ENCODE measurements at places on chromosomes 7 and 10. TPM values are rescaled to one million over a fixed set of nuclear protein-coding genes. Genes with fewer than 3 reads are reported as not detected.

The ZNF485 gene
- total RNA-seq, result 1.9 TPM

The ANK3 gene
- 58.3 TPM for total RNA-seq

The CACNA2D1 gene
- 18.9 TPM for total RNA-seq

The ADAM8 gene
- 5.1 TPM for total RNA-seq

The ZPBP gene
- total RNA-seq, result not detected

The NKX1-2 gene
- 2.0 TPM for total RNA-seq

GRCh38 chr7:69864822-69865221, 266.5 kb downstream of the AUTS2 start:
- H3K27me3 ChIP-seq, result no peaks in the 10 kb centered on the region
- no peak overlapping the region for H3K27ac ChIP-seq
- no peak overlapping the region for H3K4me3 ChIP-seq
- H3K36me3 ChIP-seq, result no peaks in the 10 kb centered on the region

DNA sequence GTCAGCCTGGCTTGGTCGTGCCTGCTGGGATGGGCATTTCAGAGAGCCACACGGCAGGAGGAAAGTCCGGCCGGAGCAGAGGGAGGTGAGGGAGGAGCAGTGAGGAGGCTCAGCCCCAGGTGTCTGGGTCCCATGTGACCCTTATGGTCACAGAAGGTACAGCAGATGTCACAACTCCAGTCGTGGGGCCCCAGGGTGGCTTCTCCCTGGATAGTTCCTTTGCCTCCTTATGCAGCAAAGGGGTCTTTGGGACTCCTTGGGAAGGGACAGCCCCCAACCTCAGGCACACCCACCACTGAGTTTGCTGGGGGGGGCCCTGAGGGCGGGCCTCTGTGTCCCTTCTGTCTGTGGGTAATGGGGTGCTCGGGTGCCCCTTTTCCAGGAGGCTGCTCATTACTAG, 19.6 kb upstream of the PRKAG2 start:
- H3K4me3 ChIP-seq, result no peak overlapping the region
- peaks cover 5% of the 10 kb centered on the region for H3K4me1 ChIP-seq
- no peak overlapping the region for H3K27ac ChIP-seq
- no peaks in the 10 kb centered on the region for H3K27me3 ChIP-seq
- DNase-seq, result no peak

- DNase-seq, result no peak
- no peak overlapping the region for H3K4me3 ChIP-seq
- H3K36me3 ChIP-seq, result no peaks in the 10 kb centered on the region
- no peak overlapping the region for H3K27ac ChIP-seq
- peaks cover 10% of the 10 kb centered on the region for H3K4me1 ChIP-seq
- H3K27me3 ChIP-seq, result no peaks in the 10 kb centered on the region
Measured at GRCh38 chr7:8185926-8186683, 75.9 kb downstream of the ICA1 start.

GRCh38 chr10:130571674-130572073, 435.5 kb downstream of the GLRX3 start:
- no peaks in the 10 kb centered on the region for H3K36me3 ChIP-seq
- H3K27me3 ChIP-seq, result peaks cover 6% of the 10 kb centered on the region
- DNase-seq, result no peak
- no peak overlapping the region for H3K27ac ChIP-seq

DNA sequence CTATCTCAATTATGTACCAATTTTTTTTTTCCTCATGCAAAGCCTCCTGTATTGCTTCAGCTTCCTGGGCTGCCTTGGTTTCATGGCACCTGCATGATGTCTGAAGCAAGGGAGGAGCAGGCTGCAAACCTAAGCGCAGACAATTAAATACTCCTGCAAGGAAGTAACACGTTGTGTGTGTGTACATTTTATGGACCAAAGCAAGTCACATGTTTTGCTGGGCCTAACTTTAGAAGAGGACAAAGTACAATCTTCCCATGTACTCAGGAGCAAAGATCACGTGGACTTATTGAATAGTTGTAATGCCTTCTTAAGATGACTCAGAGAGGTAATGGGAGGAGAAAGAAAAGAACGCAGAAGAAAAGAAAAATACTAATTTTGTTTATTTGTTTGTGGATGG, 944.0 kb upstream of the C7orf33 start:
- no peaks in the 10 kb centered on the region for H3K4me1 ChIP-seq
- DNase-seq, result peak; percentile 63
- no peak overlapping the region for H3K27ac ChIP-seq
- no peak overlapping the region for H3K4me3 ChIP-seq

GRCh38 chr10:74923556-74923955, 97.2 kb downstream of the KAT6B start:
- no peak for DNase-seq
- peaks cover 37% of the 10 kb centered on the region for H3K4me1 ChIP-seq
- H3K4me3 ChIP-seq, result no peak overlapping the region
- no peaks in the 10 kb centered on the region for H3K36me3 ChIP-seq

- no peak overlapping the region for H3K4me3 ChIP-seq
- H3K4me1 ChIP-seq, result no peaks in the 10 kb centered on the region
- no peak overlapping the region for H3K27ac ChIP-seq
- no peaks in the 10 kb centered on the region for H3K36me3 ChIP-seq
- no peaks in the 10 kb centered on the region for H3K27me3 ChIP-seq
Measured at GRCh38 chr10:113644185-113645120, 19.4 kb downstream of the NRAP start.

- no peak overlapping the region for H3K27ac ChIP-seq
- H3K4me1 ChIP-seq, result no peaks in the 10 kb centered on the region
- H3K4me3 ChIP-seq, result no peak overlapping the region
- H3K27me3 ChIP-seq, result peaks cover 7% of the 10 kb centered on the region
- H3K36me3 ChIP-seq, result no peaks in the 10 kb centered on the region
- DNase-seq, result no peak
Measured at GRCh38 chr10:132799865-132800264, 13.9 kb upstream of the NKX6-2 start.

DNA sequence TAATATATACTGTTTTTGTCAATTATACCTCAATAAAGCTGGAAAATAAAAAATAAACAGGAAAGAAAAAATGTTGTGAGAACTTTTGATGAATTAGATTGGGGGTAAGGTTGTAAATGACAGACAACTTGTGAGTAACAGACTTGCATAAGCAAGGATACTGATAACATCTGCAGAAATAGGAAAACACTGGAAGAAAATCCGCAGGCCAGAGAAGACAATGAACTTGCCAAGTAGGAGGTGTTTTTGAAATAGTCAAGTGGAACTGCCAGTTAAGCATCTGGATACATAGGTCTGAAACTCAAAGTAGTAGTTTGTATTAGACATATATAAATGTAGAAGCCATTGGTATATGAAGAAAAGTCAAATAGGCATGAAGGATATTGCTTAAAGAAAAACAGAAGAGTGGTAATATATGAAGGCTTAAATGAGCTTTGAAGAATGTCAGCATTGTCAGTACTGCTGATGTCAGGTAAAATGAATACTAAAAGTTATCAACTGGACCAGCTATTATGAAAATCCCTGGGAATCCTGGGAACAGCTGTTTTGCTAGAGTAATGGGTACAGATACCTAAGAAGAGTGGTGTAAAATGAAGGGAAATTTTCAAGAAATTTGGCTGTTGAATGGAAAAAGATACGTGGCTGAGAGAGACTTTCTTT, 58.7 kb downstream of the DNAJC1 start:
- no peaks in the 10 kb centered on the region for H3K27me3 ChIP-seq
- H3K27ac ChIP-seq, result no peak overlapping the region
- H3K4me1 ChIP-seq, result no peaks in the 10 kb centered on the region
- no peaks in the 10 kb centered on the region for H3K36me3 ChIP-seq

DNA sequence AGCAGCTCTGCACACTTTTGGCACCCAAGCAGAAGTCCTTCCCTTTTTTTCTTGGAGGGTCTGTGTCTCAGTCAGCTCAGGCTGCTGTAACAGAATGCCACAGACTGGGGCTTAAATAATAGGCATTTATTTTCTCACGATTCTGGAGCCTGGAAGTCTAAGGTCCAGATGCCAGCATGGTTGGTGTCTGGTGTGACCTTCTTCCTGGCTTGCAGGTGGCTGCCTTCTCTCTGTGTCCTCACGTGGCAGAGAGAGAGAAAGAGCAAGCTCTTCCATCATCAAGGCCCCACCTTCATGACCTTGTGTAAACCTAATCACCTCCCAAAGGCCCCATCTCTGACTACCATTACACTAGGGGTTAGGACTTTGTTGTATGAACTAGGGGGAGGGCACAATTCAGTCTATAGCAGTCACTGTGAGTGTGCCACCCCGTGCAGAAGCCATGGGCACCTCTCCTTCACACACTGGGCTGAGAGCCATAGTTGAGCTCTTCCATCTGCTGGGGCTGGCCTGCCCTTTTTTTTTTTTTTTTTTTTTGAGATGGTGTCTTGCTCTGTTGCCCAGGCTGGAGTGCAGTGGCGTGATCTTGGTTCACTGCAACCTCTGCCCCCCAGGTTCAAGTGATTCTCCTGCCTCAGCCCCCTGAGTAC, 80.3 kb downstream of the OAT start:
- H3K4me1 ChIP-seq, result peaks cover 18% of the 10 kb centered on the region
- no peak overlapping the region for H3K27ac ChIP-seq
- no peak overlapping the region for H3K4me3 ChIP-seq
- DNase-seq, result no peak
- H3K36me3 ChIP-seq, result no peaks in the 10 kb centered on the region

GRCh38 chr10:4107285-4107851, 322.4 kb upstream of the KLF6 start:
- H3K27me3 ChIP-seq, result no peaks in the 10 kb centered on the region
- no peaks in the 10 kb centered on the region for H3K4me1 ChIP-seq
- no peak for DNase-seq
- H3K36me3 ChIP-seq, result no peaks in the 10 kb centered on the region

DNA sequence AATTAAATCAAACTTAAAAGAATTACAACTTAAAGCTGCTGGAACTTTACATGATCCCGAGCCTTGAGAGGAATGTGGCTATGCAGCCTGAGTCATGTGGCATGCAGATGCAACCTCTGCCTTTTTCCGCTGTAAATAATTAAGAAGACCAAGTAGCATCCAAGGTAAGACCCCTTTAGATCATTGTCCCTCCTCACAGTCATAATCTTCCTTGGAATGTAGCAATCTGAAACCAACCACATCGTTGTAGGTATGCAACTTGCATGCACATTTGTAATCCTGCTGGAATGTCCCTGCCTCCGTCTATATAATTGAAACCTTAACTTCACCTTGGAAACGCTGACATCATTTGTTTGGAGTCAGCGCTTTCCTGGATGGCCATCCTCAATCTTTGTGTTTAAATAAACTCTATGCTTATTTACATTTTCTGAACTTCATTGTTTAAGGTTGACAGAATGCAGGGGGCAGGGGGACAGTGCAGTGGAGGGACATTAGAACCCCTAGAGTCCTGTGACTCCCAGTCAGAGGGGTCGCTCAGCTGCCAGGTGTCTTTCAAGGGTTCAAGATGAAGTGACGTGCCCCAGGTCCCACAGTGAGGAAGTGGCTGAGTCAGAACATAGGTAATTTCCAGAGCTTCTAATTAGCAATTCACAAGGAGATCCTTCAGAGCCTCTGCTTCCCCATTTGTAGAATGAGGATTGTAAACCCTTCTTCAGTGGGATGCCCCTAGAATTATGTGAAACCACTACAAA, 110.7 kb downstream of the RALA start:
- H3K27ac ChIP-seq, result peak overlapping the region; percentile 89
- peak; percentile 64 for DNase-seq
- no peaks in the 10 kb centered on the region for H3K27me3 ChIP-seq
- H3K36me3 ChIP-seq, result no peaks in the 10 kb centered on the region
- peaks cover 13% of the 10 kb centered on the region for H3K4me1 ChIP-seq

DNA sequence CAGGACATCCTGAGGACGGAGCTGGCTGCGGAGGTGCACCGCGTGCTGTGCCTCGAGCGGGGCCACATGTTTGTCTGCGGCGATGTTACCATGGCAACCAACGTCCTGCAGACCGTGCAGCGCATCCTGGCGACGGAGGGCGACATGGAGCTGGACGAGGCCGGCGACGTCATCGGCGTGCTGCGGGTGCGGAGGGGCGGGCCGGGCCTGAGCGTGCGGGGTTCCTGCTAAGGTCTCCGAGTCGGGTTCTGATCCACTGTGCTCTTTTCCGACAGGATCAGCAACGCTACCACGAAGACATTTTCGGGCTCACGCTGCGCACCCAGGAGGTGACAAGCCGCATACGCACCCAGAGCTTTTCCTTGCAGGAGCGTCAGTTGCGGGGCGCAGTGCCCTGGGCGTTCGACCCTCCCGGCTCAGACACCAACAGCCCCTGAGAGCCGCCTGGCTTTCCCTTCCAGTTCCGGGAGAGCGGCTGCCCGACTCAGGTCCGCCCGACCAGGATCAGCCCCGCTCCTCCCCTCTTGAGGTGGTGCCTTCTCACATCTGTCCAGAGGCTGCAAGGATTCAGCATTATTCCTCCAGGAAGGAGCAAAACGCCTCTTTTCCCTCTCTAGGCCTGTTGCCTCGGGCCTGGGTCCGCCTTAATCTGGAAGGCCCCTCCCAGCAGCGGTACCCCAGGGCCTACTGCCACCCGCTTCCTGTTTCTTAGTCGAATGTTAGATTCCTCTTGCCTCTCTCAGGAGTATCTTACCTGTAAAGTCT, 10.4 kb downstream of the ATG9B start:
- peaks cover 9% of the 10 kb centered on the region for H3K27me3 ChIP-seq
- H3K4me1 ChIP-seq, result peaks cover 35% of the 10 kb centered on the region
- no peaks in the 10 kb centered on the region for H3K36me3 ChIP-seq

DNA sequence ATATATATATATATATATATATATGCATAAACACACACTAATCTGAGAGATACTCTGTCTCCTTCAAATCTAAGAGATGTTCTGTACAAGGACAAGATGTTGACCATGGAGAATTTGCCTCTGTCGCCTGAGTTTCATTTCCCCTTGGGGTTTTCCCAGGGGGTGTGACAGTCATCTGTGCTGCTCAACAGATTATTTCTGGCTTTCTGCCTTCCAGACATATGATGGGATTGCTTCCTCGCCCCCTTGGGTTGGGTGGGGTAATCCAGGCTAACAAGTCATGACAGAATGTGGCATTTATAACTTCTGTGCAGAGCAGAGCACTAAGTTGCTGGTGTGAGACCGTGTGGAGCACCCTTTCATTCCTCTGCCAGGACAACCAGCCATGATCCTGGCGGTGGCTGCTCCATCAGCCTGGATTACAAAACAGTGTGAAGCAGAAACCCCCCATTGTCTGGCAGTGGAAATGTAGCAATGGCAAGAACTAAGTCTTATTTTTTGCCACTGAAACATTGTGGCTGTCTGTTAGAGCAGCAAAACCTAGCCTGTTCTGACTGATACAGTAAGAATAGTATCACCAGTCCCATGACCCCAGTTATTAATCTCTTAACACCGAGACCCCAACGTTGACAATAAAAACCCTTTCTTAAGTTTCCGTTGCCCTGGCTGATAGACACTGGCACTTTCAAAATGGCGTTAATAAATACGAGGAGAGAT, 13.7 kb upstream of the USP6NL start:
- no peaks in the 10 kb centered on the region for H3K27me3 ChIP-seq
- H3K4me3 ChIP-seq, result no peak overlapping the region
- no peaks in the 10 kb centered on the region for H3K36me3 ChIP-seq
- H3K4me1 ChIP-seq, result no peaks in the 10 kb centered on the region
- DNase-seq, result no peak

DNA sequence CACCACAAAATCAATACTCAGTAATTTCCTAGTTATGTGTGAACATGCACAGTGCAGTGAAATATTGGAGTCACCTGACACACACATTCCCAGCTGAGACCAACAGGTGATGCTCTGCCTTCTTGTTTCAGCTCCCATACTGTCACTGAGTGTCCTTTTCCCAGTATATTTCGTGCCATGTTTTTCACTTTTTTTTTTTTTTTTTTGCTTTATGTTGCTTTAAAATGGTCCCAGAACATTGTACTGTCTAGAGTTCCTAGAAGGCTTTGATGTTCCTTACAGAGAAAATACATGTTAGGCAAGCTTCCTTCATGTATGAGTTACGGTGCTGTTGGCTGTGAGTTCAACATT, 45.6 kb downstream of the ELAPOR2 start:
- no peak for DNase-seq
- peaks cover 3% of the 10 kb centered on the region for H3K4me1 ChIP-seq
- no peak overlapping the region for H3K4me3 ChIP-seq
- H3K27me3 ChIP-seq, result no peaks in the 10 kb centered on the region

Measured in hepatocyte (in vitro differentiated cells).